Smooth muscle cell of trachea (primary cell): ENCODE measurements at places on chromosomes 13 and 19. TPM values are rescaled to one million over a fixed set of nuclear protein-coding genes. Genes with fewer than 3 reads are reported as not detected.

The DCT gene
- total RNA-seq = 0.17 TPM in 1 of 2 replicates, not detected in the other

The VSIG10L gene
- 0.44 and 1.2 TPM in 2 replicates for total RNA-seq

The C19orf67 gene
- total RNA-seq = 0.17 TPM in 1 of 2 replicates, not detected in the other

The PRMT1 gene
- total RNA-seq = 224 and 304 TPM in 2 replicates

The LRFN3 gene
- 2.5 and 6.3 TPM in 2 replicates for total RNA-seq

The MEDAG gene
- 43.5 and 101 TPM in 2 replicates for total RNA-seq

The PRR36 gene
- under 0.01 TPM in 1 of 2 replicates, not detected in the other for total RNA-seq

The MISP gene
- total RNA-seq = under 0.01 and 0.17 TPM in 2 replicates

The N4BP2L1 gene
- 2.5 and 4.5 TPM in 2 replicates for total RNA-seq
